WTC11 (cell line): ENCODE measurements at places on chromosomes 11 and 22. TPM values are rescaled to one million over a fixed set of nuclear protein-coding genes. Genes with fewer than 3 reads are reported as not detected.

GRCh38 chr11:2885017-2885677 lies 428 bp downstream of the CDKN1C start:
- DNase-seq, result peak; percentile 66
- H3K36me3 ChIP-seq, result 0 out of 2 replicates have a peak, but pooled peaks cover 4% of the 10 kb centered on the region
- H3K27me3 ChIP-seq, result peaks cover 72% of the 10 kb centered on the region
- peak overlapping the region; percentile 81 for H3K4me3 ChIP-seq
- peaks cover 26% of the 10 kb centered on the region for H3K4me1 ChIP-seq

DNA sequence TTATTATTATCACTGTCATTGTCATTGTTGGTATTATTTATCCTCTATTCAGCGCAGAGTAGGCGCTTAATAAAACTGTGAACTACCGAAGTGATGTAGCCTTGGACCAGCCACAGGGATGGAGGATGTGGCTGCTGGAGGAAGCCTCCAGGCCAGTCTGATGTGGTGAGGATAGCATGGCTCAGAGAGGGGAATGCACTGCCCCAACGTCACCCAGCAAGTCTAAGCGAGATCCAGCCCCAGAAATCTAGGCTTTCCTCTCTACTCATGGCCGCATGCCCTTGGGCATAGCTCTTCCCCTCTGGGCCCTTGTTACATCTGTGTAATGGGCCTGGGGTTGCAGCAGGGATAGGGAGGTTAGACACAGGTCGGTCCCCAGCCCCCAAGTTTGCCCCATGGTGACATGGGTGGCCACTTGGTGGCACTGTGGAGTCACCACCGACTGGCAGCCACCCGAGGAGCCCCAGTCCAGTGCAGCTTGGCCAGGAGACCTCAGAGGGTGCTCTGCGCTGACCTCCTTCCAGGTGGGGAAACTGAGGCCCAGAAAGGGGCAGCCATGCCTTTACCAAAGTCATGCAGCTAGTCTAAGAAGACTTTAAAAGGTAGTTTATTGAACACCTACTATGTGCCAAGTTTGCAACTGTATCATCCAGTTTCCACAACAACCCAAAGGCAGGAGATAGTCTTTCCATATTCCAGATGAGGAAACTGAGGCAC lies 395.7 kb downstream of the MN1 start:
- H3K27ac ChIP-seq, result no peak overlapping the region
- no peak overlapping the region for H3K4me3 ChIP-seq
- peaks cover 19% of the 10 kb centered on the region for H3K4me1 ChIP-seq
- DNase-seq, result peak; percentile 77
- H3K27me3 ChIP-seq, result no peaks in the 10 kb centered on the region

- H3K27ac ChIP-seq, result peak overlapping the region; percentile 24; the same call in 1 of the 2 replicates
- peaks cover 40% of the 10 kb centered on the region for H3K4me1 ChIP-seq
- H3K27me3 ChIP-seq, result no peaks in the 10 kb centered on the region
- DNase-seq, result no peak
- no peaks in the 10 kb centered on the region for H3K36me3 ChIP-seq
Measured at GRCh38 chr22:24289114-24289513, 18.5 kb downstream of the SPECC1L start.

GRCh38 chr22:49848690-49849160 lies 4.9 kb upstream of the ZBED4 start:
- no peak overlapping the region for H3K27ac ChIP-seq
- H3K4me3 ChIP-seq, result peak overlapping the region; percentile 29; the same call in 1 of the 2 replicates
- H3K27me3 ChIP-seq, result peaks cover 87% of the 10 kb centered on the region
- no peak for DNase-seq
- no peaks in the 10 kb centered on the region for H3K4me1 ChIP-seq

- H3K27me3 ChIP-seq, result no peaks in the 10 kb centered on the region
- no peak overlapping the region for H3K27ac ChIP-seq
- H3K36me3 ChIP-seq, result no peaks in the 10 kb centered on the region
Measured at GRCh38 chr11:66933531-66933930, 24.7 kb downstream of the PC start.

DNA sequence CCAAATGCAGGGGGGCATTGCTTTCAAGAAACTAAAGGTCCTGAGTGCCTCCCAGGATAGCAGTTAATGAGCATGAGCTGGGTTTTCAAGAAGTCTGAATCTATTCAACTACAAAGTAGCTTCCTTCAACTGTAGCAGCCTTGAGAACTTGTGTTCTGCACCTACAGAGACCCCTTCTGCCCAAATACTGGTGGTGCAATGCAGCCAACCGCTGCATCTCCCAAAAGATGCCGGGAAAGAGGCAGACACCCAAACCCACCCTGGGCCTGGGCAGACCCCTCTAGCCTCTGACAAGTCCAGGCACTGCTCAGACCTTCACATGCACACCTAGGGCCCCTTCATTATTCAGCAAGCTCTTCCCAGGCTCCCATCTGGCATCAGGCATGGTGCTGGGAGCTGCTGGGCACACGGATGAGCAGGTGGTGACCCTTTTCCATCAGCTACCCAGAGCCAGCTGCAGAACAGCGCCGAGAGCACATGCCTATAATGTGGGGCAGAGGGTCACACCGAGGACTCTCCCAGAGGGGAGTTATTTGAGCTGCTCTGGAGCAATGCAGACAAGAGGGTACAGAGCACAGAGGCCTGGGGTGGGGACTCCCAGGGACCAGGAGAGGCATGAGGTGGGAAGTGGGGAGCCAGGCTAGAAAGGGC lies 44.9 kb upstream of the ETS1 start:
- H3K27ac ChIP-seq, result no peak overlapping the region
- H3K36me3 ChIP-seq, result no peaks in the 10 kb centered on the region
- no peaks in the 10 kb centered on the region; the same call in 1 of the 2 replicates for H3K27me3 ChIP-seq
- no peak overlapping the region for H3K4me3 ChIP-seq
- H3K4me1 ChIP-seq, result peaks cover 23% of the 10 kb centered on the region

GRCh38 chr11:19803506-19803998 lies 90.9 kb downstream of the NAV2 start:
- no peak for DNase-seq
- peak overlapping the region; percentile 73 for H3K27ac ChIP-seq
- peaks cover 79% of the 10 kb centered on the region for H3K4me1 ChIP-seq
- peaks cover 3% of the 10 kb centered on the region; the same call in 1 of the 2 replicates for H3K36me3 ChIP-seq
- peak overlapping the region; percentile 11; the same call in 1 of the 2 replicates for H3K4me3 ChIP-seq

- H3K27me3 ChIP-seq, result peaks cover 4% of the 10 kb centered on the region; the same call in 1 of the 2 replicates
- peaks cover 6% of the 10 kb centered on the region for H3K4me1 ChIP-seq
- no peaks in the 10 kb centered on the region for H3K36me3 ChIP-seq
- H3K4me3 ChIP-seq, result no peak overlapping the region
- H3K27ac ChIP-seq, result no peak overlapping the region
Measured at GRCh38 chr11:43933608-43934551, 8.6 kb upstream of the C11orf96 start.

- no peaks in the 10 kb centered on the region for H3K27me3 ChIP-seq
- no peak for DNase-seq
- H3K27ac ChIP-seq, result peak overlapping the region; percentile 39
- no peak overlapping the region for H3K4me3 ChIP-seq
Measured at GRCh38 chr11:72069787-72070251, 10.5 kb downstream of the NUMA1 start.

GRCh38 chr11:6129635-6130034 lies 22.2 kb downstream of the OR56B4 start:
- H3K4me3 ChIP-seq, result no peak overlapping the region
- H3K27me3 ChIP-seq, result no peaks in the 10 kb centered on the region
- no peaks in the 10 kb centered on the region for H3K36me3 ChIP-seq
- DNase-seq, result no peak

GRCh38 chr11:20620988-20621387 lies 21.6 kb downstream of the SLC6A5 start:
- H3K27me3 ChIP-seq, result peaks cover 5% of the 10 kb centered on the region; the same call in 1 of the 2 replicates
- no peaks in the 10 kb centered on the region for H3K36me3 ChIP-seq

DNA sequence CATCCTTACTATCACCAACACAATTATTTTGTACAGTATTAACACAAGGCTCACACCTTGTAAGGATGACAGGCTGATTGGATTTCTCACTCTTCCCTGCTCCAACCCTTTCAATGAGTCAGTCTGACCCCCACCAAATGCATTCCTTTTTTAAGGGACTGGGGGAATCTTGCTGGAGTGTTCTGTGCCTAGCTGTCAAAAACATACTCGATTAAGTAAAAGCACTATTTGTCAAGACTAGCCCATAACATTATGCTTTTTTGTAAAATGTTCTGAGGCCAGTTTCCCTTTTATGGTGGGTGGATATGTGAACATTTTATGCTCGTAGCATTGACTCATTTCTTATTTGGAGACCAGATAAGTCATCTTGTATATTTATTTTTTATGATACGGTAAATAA lies 87.2 kb downstream of the PDHX start:
- no peaks in the 10 kb centered on the region for H3K36me3 ChIP-seq
- no peak for DNase-seq
- no peak overlapping the region for H3K27ac ChIP-seq
- H3K4me1 ChIP-seq, result no peaks in the 10 kb centered on the region
- H3K27me3 ChIP-seq, result no peaks in the 10 kb centered on the region
- H3K4me3 ChIP-seq, result no peak overlapping the region

- 0 out of 2 replicates have a peak, but pooled peaks cover 4% of the 10 kb centered on the region for H3K36me3 ChIP-seq
- H3K4me1 ChIP-seq, result peaks cover 12% of the 10 kb centered on the region
- H3K27me3 ChIP-seq, result peaks cover 26% of the 10 kb centered on the region
- peak overlapping the region; percentile 52 for H3K4me3 ChIP-seq
- H3K27ac ChIP-seq, result no peak overlapping the region
- DNase-seq, result no peak
Measured at GRCh38 chr22:50057278-50058060, 629 bp downstream of the TTLL8 start.

DNA sequence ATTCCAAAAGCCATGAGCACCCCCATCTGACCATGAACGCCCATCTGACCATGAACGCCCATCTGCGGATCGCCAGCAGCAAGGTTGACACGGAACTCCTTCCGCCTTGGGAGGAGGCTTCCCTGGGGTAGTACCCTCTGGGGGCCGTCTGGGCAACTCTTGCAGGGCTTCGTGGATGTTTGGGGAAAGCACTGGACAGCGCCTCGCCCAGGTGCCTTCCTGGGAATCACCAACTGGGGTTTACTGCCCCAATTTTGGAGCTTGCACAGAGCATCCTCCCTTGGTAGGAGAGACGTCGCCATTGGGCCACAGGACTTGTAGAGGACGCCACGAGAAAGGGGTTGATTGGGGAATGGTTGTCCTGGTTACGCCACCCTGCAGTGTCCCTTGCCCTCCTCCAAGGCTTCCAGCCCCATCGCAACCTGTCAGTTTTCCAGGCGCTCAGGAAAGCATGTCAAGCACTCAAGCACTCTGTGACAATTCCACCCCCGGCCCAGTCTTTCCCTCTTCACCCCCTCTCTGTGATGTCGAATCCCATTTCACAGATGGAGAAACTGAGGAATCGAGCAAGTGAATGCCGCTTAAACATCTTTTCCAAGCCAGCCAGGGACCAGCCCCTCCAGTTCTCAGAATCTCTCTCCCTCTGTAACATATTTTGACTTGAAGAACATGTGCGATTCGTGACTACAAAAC lies 914 bp upstream of the PRDM11 start:
- H3K27me3 ChIP-seq, result peaks cover 53% of the 10 kb centered on the region
- peak overlapping the region; percentile 84 for H3K4me3 ChIP-seq
- no peaks in the 10 kb centered on the region for H3K36me3 ChIP-seq

GRCh38 chr22:39765046-39765445 lies 128.5 kb downstream of the ENTHD1 start:
- no peak overlapping the region for H3K27ac ChIP-seq
- no peaks in the 10 kb centered on the region for H3K36me3 ChIP-seq
- no peak overlapping the region for H3K4me3 ChIP-seq
- peaks cover under 1% of the 10 kb centered on the region; the same call in 1 of the 2 replicates for H3K27me3 ChIP-seq
- no peaks in the 10 kb centered on the region for H3K4me1 ChIP-seq

DNA sequence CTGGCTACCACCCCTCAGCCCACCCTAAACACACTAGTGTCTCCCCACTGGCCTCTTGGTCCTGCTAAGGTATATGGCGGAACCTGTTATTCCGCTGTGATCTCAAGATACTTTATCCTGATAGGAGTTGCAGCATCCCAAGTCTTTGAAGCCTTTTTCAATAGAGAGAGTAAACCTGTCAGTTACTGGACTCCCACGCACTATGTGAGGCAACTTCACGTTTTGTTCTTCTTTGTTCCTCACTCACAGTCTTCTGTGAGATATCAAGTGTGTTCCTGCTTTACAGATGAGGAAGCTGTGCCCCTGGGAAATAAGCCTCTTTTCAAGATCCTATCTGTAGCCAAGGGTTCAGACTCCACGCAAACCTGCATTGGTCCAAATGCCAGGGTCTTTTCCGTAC lies 127.8 kb downstream of the MYO18B start:
- no peaks in the 10 kb centered on the region for H3K36me3 ChIP-seq
- DNase-seq, result no peak
- no peak overlapping the region for H3K27ac ChIP-seq
- H3K4me1 ChIP-seq, result no peaks in the 10 kb centered on the region
- no peak overlapping the region for H3K4me3 ChIP-seq

OR5B21 gene
- total RNA-seq, result not detected in 3 replicates

KCTD21 gene
- 2.8 to 4.0 TPM (median 3.1 TPM) in 3 replicates for total RNA-seq

SLC7A4 gene
- total RNA-seq, result 0.21 to 0.50 TPM (median 0.37 TPM) in 3 replicates

C11orf87 gene
- 0.20 to 0.25 TPM (median 0.23 TPM) in 3 replicates for total RNA-seq

SCGB1C1 gene
- not detected in 3 replicates for total RNA-seq

OSM gene
- total RNA-seq, result not detected in 3 replicates

CHCHD10 gene
- 170 to 198 TPM (median 171 TPM) in 3 replicates for total RNA-seq

IFITM10 gene
- 0.80 to 1.7 TPM (median 1.3 TPM) in 3 replicates for total RNA-seq

KDM4E gene
- not detected in 3 replicates for total RNA-seq

ENDOD1 gene
- total RNA-seq, result 2.6 to 3.3 TPM (median 3.2 TPM) in 3 replicates

TNNI2 gene
- 0.41 TPM in 1 of 3 replicates, not detected in the others for total RNA-seq

CALCA gene
- 0.41 to 0.62 TPM (median 0.42 TPM) in 3 replicates for total RNA-seq
